ENCODE measurements at places on chromosomes 7 and 10.

DNA sequence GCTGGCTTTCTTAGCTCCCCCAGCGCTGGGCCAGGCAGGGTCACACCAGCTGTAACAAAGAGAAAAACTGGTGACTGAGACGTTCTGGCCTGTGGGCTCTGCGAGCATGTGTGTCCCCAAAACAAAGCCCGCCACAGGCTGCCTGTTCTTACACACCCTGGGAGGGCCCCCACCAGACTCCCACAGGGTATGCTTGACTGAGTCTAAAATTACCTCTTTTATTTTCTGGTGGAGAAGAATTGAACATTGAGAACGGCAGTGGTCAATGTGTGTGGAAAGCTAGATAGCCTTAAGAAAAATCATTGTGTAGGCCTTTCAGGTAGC, 808 bp downstream of the C10orf71 start:
- DNase-seq = no peak

GRCh38 chr10:104613406-104613805, 27.7 kb upstream of the SORCS3 start:
- no peak for DNase-seq

DNA sequence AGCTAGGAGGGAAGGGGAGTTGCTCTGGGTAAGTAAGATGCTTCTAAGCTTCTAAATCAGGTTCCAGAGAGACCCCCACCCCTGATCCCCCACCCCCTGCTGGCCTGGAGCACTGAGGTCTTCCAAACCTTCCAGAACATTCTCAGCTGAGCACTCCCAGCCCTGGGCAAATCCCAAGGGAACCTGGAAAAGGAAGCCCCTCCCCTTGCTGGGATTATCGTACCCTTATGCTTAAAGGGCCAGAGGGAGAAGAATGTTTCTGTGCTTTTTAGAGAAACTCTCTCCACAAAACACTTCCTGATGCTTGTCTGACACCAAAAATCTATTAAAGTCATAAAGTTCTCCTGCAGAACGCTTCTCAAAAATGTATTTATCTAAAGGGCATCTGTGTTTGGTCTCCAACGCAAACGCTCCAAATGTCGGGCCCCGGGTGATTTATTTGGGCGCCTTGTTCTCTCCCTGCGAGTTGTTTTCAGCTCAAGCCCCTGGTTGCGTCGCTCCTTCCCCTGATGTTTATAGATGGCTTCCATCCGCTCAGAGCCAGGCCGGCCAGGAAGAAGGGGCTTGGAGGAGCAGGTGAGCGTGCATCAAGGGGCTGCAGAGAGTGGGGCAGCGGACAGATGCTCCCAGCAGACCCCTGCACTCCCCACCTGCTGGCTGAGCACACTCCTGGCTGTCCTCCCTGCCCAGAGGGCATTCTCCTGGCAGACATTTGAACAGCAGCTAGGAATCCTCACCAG, 8.2 kb upstream of the RET start:
- no peak for DNase-seq

- DNase-seq = no peak
These were observed 429.2 kb downstream of the SDK1 start for GRCh38 chr7:3730276-3730675.

DNA sequence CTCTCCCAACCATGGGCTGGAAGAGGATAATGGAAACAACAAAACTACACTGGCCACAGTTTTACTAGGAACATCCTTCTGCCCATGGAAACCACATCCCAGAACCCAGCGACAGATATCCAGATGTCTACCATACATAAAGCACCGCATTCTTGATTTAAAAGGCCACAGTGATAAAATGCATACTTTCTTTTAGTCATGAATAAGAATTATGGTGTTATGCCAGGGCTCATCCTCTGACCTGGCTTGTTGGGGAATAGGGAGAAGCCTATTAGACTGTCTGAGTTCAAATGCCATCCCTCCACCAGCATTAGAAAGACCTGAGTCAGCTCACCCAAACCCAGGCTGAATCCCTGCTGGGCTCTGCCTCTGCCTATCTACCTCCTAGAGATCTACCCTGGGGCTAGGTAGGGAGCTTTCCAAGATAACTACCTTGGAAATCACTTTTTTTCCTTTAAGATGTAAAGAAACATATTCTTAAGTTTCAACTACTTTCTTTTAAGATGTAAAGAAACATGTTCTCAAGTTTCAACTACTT, 5.2 kb downstream of the ABCA13 start:
- DNase-seq = no peak

- no peak for DNase-seq
These were observed 35.4 kb downstream of the TRIL start for GRCh38 chr7:28922624-28923331.

DNA sequence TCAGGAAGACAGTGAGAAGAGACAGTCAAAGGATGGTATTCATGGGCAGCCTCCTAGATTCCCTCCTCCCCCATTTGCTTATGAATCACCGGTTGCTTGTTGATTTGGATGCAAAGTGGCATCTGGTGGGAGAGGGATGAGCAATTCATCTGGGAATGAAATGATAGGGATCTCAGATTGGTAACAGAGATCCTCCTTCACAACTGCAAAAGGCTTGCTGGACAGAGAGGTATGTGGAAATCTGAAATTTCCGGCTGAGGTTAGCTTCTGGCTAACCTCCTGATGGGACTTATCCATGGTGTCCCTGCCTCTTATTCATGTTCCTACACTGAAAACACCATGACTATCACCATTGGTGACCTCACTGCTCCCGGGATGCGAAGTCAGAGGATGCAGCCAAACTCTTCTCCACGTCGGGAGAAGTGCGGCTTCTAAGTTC, 48.4 kb upstream of the PODXL start:
- DNase-seq = no peak

DNA sequence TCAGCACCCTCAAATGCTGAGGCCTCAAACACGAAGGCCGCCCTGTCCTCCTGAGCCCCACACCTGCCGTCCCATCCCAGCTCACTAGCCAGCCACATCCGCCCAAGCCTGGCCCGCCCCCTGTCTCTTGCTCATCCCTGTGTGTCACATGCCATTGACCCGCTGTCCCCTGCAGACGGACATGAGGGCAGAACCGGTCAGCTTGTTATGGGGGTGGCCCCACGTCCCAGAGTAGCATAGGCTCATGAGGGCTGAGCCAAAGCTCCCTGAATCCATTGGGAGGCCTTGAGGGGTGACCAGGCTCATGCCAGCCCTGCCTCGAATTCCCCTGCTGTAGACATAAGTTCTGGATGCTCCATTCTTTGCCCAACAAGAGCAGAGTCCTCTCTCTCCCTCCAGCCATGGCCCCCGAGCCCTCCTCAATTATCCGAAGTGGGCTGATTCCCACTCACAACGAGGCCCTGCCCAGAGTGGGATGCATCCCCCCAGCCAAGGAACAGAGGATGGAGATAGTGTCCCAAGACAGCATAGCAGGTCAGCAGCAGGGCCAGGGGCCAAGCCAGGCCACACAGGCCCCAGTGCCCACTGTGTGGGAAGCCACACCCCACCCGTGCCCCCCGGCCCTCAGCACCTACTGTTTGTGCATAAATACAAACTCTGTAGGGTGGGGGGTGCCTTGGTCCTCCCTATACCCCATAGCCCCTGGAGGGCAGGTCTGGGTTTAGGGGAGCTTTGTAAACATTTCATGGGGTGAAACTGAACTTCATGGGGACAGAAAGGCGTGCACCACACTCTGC, 42.1 kb downstream of the EBF3 start:
- DNase-seq = no peak

DNA sequence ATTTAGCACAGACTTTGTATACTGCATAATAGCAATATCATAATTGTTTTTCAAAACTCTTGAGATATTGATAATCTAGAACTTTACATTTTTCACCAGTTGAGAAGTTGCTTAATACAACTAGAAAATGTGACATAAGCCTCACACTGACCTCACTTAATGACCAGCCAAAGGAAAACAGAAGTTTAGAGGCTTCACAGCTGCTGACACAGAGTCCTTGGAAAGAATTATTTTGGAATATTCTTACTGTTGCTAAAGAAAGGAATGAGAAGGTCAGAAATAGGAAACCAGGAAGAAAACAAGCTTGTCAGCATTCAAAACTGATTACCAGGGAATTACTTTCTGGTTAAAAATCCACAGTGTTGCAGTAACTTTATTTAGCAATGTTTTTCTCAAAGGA, 35.5 kb upstream of the WASL start:
- no peak for DNase-seq

DNA sequence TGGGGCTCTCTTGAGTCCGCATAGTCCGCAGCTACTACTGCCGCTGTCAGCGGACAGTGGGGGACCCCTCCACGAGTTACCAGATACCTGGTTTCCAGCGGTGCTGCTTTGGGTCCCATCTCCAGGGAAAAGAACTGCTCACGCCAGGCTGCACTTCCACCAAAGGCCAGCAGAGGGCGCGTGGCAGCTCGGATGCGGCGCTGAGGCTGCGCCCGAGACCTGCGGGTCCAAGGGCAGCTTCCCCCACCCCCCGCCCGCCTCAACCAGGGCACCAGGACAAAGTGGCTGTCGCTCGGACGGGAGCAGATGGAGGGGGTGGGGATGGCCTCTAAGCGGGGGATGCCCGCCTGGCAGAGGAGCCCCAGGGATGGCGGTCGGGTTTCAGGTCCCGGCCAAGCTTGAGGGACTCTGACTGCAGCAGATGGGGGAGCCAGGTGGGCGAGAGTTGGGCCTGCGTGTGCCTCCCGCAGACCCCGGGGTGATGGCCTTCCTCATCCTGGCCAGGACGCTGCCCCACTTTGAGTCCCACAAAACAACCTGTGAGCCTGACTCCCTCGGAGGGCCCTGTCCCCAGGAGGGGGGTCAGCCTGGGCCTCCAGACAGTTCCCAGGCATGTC, 23.8 kb upstream of the ZNF735 start:
- DNase-seq = no peak

DNA sequence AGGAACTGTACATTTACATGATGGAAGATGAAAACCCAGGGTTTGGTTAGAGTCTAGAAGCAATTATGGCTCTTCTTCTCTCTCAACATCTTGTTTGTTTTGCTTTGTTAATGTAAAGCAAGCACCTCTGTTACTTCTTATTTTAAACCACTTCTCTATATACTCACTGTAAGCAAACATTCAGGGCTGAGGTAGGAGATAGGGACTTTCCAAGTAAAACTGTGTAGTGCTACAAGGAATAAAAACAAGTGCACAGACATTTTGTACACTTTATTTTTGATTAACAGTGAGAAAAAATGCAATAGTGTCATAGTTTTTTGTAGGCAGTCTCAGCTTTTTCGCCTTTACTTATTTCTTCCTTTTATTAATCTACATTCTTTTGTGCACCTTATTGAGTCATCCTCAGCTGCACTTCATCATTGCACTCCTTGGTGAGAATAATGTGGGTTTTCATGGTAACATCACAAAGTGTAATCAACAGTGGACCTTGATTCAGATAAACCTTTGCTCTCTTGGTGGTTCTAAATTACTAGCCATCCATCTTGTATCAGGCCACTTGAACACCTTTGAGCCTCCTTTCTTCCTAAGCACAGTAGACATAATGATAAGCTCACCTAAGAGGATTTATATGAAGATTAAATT, 52.9 kb downstream of the ELMO1 start:
- no peak for DNase-seq

- DNase-seq = no peak
These were observed 14.4 kb downstream of the MRPL32 start for GRCh38 chr7:42946627-42946950.

- DNase-seq = no peak
These were observed 107.9 kb downstream of the PPP1R17 start for GRCh38 chr7:31794851-31795344.

DNA sequence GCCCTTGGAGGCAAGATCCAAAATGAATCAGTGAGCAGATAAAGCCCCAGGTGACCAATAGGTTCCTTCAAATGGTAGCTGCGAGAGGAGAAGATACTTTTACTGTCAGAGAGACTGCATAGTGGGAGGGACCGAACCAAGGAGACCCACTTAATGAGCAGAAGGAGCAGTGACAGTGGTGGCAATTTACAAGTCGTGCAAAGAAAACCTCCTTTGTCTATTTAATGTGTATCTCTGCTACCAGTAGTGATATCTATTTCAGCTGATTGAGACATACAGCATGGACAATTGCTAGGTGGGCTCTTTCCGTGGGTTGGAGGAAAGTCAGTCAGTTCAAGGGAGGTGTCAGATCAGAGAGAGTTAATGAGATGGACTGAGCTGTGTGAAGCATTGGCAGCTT, 480.4 kb downstream of the GATA3 start:
- DNase-seq = no peak

DNA sequence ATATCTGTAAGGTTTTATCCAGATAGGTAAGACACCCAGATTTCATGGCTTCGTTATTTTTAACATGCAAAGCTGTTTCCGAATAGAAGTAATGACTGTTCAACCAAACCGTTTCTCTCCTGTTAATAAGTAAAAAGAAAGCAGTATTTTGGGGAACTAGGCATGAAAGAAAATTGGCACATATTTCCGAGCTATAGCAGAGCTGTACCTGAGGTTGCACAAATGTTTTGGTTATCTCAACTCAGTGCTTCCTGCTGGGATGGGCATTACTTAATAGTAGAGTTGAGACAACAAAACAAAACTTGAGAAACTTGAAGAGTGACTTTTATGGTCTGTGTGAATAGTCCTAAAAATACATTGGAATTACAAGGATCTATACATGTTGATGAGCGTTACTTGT, 564.3 kb upstream of the SORCS1 start:
- no peak for DNase-seq

DNA sequence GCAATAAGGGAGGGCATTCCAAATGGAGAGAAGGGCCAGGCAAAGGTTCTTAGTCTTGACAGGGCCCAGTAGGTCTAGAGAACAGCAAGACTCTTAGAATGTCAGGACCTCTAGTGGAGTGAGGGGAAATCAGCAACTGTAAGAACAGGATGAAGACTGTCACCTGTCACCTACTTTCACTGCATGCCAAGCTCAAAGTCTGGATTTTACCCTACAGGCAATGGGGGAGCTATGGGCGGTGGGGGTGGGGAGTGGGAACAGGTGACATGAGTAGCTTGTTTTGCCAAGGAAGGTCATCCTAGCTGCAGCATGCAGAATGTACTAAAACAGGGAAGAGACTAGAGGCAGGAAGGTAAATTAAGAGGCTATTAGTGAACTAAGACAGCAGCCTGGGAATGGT, 18.3 kb downstream of the GOT1 start:
- DNase-seq = no peak

DNA sequence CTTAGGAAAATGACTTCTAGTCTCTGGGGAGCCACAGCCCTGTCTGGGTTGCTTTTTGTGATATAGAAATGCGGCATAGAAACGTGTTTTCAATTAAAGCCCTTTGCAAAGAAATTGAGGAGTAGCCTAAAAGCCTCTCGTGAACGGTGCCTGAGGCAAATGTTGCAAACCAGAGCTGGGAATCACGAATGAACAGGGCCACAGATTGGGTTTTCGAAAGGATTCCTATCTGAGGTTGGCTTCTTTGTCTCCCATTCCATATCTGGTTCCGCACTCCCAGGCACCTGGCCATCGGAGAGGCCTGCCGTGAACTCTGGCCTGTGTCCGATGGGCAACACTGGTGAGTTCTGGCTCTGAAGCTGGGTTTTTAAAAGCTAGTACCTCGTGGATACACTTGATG, 221.6 kb downstream of the TCF7L2 start:
- peak; percentile 77 for DNase-seq

- no peak for DNase-seq
These were observed 3.5 kb downstream of the CHAT start for GRCh38 chr10:49617121-49618020.

GRCh38 chr7:68492359-68492690, 1106.0 kb upstream of the AUTS2 start:
- no peak for DNase-seq

GRCh38 chr10:58157076-58157766, 110.5 kb downstream of the IPMK start:
- DNase-seq = no peak
